Hindlimb muscle (tissue), 1 donor: ENCODE measurements at places on chromosomes 7 and 10. TPM values are rescaled to one million over a fixed set of nuclear protein-coding genes. Genes with fewer than 3 reads are reported as not detected.

Gene NEUROD6
- polyA plus RNA-seq: not detected

Gene RPEL1
- not detected for polyA plus RNA-seq

Gene SGMS1
- polyA plus RNA-seq: 25.4 TPM

Gene PTPN20
- 1.2 TPM for polyA plus RNA-seq

Gene C10orf105
- polyA plus RNA-seq: 0.50 TPM

Gene TMEM176A
- 21.5 TPM for polyA plus RNA-seq

Gene FOXI2
- 0.36 TPM for polyA plus RNA-seq

Gene CTAGE4
- polyA plus RNA-seq: not detected

Gene SH2D4B
- 0.10 TPM for polyA plus RNA-seq

Gene GIMAP2
- 4.9 TPM for polyA plus RNA-seq

Gene IFIT1B
- polyA plus RNA-seq: 0.25 TPM

Gene DRGX
- not detected for polyA plus RNA-seq

Gene EVX1
- not detected for polyA plus RNA-seq

Gene WNT8B
- polyA plus RNA-seq: 0.09 TPM

Gene MSMB
- polyA plus RNA-seq: not detected

Gene TMEM26
- 8.1 TPM for polyA plus RNA-seq

Gene VAX1
- polyA plus RNA-seq: not detected

Gene NKX6-2
- polyA plus RNA-seq: 3.5 TPM

Gene CCSER2
- polyA plus RNA-seq: 54.6 TPM

Gene APBB1IP
- polyA plus RNA-seq: 3.9 TPM

Gene TRIM50
- polyA plus RNA-seq: 0.57 TPM

Gene PLEKHS1
- 0.10 TPM for polyA plus RNA-seq

Gene MRC1
- 13.7 TPM for polyA plus RNA-seq

Gene HTR5A
- not detected for polyA plus RNA-seq

Gene SORBS1
- 72.6 TPM for polyA plus RNA-seq

Gene SVIL
- polyA plus RNA-seq: 265 TPM

Gene HKDC1
- polyA plus RNA-seq: not detected

Gene MMS19
- polyA plus RNA-seq: 66.7 TPM

Gene H2BK1
- polyA plus RNA-seq: not detected

Gene MUC3A
- polyA plus RNA-seq: 0.10 TPM

Gene CALD1
- 93.4 TPM for polyA plus RNA-seq

Gene SUN3
- not detected for polyA plus RNA-seq

Gene OR13A1
- not detected for polyA plus RNA-seq

Gene AQP1
- polyA plus RNA-seq: 116 TPM

Gene RASA4B
- 37.1 TPM for polyA plus RNA-seq

Gene TAS2R40
- polyA plus RNA-seq: not detected

Gene OR2A42
- 0.53 TPM for polyA plus RNA-seq

Gene COL17A1
- 1.3 TPM for polyA plus RNA-seq

Gene PPIA
- 647 TPM for polyA plus RNA-seq

Gene SLC29A4
- polyA plus RNA-seq: 37.4 TPM

Gene DKK1
- polyA plus RNA-seq: 0.44 TPM

Gene PAX4
- not detected for polyA plus RNA-seq

Gene TNRC18
- polyA plus RNA-seq: 63.2 TPM

Gene LOXL4
- 11.5 TPM for polyA plus RNA-seq

Gene CDK14
- polyA plus RNA-seq: 19.5 TPM

Gene NOS3
- polyA plus RNA-seq: 9.2 TPM

Gene NUTM2D
- 12.8 TPM for polyA plus RNA-seq

Gene SRRM3
- polyA plus RNA-seq: 0.62 TPM

Gene GATA3
- polyA plus RNA-seq: 1.0 TPM

Gene OR2A12
- not detected for polyA plus RNA-seq

Gene IDI2
- not detected for polyA plus RNA-seq

Gene COL28A1
- 1.1 TPM for polyA plus RNA-seq

Gene IRF5
- 3.1 TPM for polyA plus RNA-seq

Gene TMEM236
- polyA plus RNA-seq: 0.49 TPM

Gene KIN
- 10.9 TPM for polyA plus RNA-seq

Gene LIPM
- polyA plus RNA-seq: not detected

Gene C10orf53
- not detected for polyA plus RNA-seq

Gene SMKR1
- not detected for polyA plus RNA-seq

Gene NOLC1
- polyA plus RNA-seq: 66.7 TPM

Gene PDE1C
- 2.1 TPM for polyA plus RNA-seq
